ENCODE measurements at places on chromosomes 11 and 22. TPM values are rescaled to one million over a fixed set of nuclear protein-coding genes. Genes with fewer than 3 reads are reported as not detected.

DNA sequence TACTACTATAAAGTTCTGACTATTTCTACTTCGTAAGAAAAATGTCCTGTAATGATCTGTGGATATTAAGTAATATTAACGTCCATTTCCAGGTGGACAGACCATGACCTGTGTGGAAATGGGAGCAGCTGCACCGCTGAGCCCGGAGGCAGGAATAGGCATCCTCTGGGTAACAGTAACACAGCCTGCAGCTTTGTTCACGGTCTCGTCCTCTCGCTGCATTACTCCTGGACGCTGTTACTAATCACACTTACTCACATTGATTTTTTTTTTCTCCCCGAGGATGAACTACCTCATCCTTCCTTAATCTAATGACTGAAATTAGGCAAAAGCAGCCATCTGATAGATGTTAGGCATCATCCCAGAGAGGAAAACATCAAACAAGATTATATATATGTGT is 345.7 kb upstream of the NARS2 start:
- no peaks in the 10 kb centered on the region for H3K36me3 ChIP-seq
- peaks cover 1% of the 10 kb centered on the region for H3K27me3 ChIP-seq
- H3K4me3 ChIP-seq, result no peak overlapping the region
- H3K4me1 ChIP-seq, result no peaks in the 10 kb centered on the region

GRCh38 chr22:49097966-49098365 is 729.7 kb downstream of the BRD1 start:
- no peak overlapping the region for H3K4me3 ChIP-seq
- no peak for DNase-seq
- H3K27ac ChIP-seq, result no peak overlapping the region
- H3K36me3 ChIP-seq, result no peaks in the 10 kb centered on the region
- H3K27me3 ChIP-seq, result no peaks in the 10 kb centered on the region

GRCh38 chr11:123253911-123254310 is 58.9 kb upstream of the CLMP start:
- peaks cover 15% of the 10 kb centered on the region for H3K27me3 ChIP-seq
- H3K36me3 ChIP-seq, result peaks cover 3% of the 10 kb centered on the region
- no peak overlapping the region for H3K27ac ChIP-seq

- H3K4me1 ChIP-seq, result no peaks in the 10 kb centered on the region
- no peak for DNase-seq
- no peaks in the 10 kb centered on the region for H3K27me3 ChIP-seq
- no peak overlapping the region for H3K27ac ChIP-seq
- H3K36me3 ChIP-seq, result no peaks in the 10 kb centered on the region
These were observed 38.9 kb upstream of the MN1 start for GRCh38 chr22:27840436-27840835.

DNA sequence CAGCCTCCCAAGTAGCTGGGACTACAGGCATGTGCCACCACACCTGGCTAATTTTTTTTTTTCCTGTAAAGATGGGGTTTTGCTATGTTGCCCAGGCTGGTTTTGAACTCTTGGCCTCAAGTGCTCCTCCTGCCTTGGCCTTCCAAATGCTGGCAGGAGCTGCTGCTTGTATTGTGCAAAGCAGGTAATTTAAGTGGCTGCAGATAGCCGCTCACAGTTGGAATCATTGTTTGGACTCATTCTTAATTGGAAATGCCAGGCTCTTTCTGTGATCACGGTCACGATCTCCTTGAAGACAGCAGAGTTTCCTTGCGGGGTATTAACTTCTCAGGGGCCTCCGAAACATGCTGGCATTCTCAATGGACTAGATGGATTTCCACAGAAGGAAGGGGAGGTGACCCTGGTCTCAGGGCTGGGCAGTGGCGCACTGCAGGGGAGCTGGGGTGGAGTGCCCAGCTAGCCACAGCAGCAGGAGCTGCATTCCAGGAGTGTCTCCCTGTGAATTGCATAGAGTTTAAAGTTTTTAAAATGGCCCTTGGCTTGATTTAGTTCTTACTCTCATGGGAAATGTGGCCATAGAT is 136.1 kb downstream of the MORC2 start:
- H3K36me3 ChIP-seq, result no peaks in the 10 kb centered on the region
- H3K4me3 ChIP-seq, result no peak overlapping the region
- DNase-seq, result no peak
- no peak overlapping the region for H3K27ac ChIP-seq
- H3K27me3 ChIP-seq, result peaks cover 5% of the 10 kb centered on the region

DNA sequence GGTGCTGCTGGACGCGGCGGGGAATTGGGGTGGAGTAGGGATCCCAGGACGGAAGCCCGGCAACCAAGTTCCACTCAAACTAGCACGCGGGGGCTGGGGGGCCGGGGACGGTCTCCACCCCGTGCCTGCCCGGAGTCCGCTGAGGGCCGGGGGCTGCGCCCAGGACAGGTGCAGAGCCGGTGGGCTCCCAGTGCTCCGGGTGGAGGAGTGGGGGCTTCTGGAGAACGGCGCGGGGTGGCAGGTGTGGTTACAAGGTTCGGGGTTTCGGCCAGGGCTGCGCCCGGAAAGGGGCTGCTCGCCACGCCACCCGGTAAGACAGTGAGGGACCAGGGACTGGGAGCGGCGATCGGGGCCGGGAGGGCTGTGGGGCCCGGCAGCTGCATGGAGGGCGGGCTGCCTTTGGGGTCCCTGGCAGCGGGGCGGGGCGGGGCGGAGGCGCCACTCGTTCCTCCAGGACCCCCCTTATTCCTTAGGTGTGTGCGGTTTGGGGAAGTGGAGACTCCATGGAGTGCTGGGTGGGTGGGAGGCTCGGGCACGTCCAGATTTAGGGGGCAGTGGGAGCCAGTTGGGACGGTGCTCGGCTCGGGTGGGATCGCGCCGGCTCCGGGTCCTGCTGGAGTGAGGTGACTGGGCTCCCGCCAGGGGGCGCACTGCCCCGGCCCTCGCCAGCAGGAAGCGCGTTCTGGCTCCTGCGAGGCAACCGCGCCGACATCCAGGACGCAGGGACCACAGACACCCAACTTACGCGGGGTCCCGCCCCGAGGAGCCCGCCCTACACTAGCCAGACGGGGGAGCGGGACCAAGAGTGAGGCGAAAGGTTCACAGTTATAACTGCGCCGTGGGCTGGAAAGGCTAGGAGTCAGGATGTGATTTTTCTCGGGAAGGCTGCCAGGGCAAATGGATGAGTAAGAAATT is 868 bp downstream of the TSPAN18 start:
- DNase-seq, result peak; percentile 66
- peak overlapping the region; percentile 76 for H3K4me3 ChIP-seq
- H3K27me3 ChIP-seq, result peaks cover 47% of the 10 kb centered on the region

DNA sequence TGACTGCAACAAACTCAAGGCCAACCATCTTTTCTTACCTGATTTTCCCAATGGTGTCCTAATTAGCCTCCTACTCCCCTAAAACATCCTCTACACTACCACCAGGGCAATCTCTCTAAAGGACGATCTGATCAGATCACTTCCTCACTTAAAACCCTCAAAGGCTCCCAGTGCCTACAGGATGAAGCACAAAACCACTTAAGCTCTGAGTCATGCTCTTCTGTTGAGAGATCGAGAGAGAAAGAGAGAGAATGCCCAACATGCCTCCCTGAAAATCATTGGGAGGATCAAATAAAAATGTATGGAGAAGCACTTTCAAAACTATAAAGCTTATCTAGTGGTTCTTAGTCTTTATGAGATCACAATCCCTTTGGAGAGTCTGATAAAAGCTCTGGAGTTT is 171.1 kb downstream of the CADM1 start:
- H3K36me3 ChIP-seq, result no peaks in the 10 kb centered on the region
- H3K4me3 ChIP-seq, result no peak overlapping the region
- no peaks in the 10 kb centered on the region for H3K4me1 ChIP-seq
- DNase-seq, result no peak
- no peak overlapping the region for H3K27ac ChIP-seq

GRCh38 chr11:64718780-64719124 is 4.2 kb downstream of the NRXN2 start:
- no peaks in the 10 kb centered on the region for H3K36me3 ChIP-seq
- H3K4me3 ChIP-seq, result no peak overlapping the region
- DNase-seq, result no peak
- peaks cover 71% of the 10 kb centered on the region for H3K27me3 ChIP-seq

GRCh38 chr11:46361283-46362155 is 14.3 kb downstream of the DGKZ start:
- peak; percentile 75 for DNase-seq
- H3K27ac ChIP-seq, result peak overlapping the region; percentile 84
- H3K4me3 ChIP-seq, result peak overlapping the region; percentile 67
- H3K27me3 ChIP-seq, result no peaks in the 10 kb centered on the region
- H3K36me3 ChIP-seq, result peaks cover 12% of the 10 kb centered on the region
- peaks cover 51% of the 10 kb centered on the region for H3K4me1 ChIP-seq

- peaks cover 12% of the 10 kb centered on the region for H3K4me1 ChIP-seq
- DNase-seq, result no peak
- H3K36me3 ChIP-seq, result no peaks in the 10 kb centered on the region
- H3K27me3 ChIP-seq, result no peaks in the 10 kb centered on the region
These were observed 20.9 kb downstream of the TMPRSS13 start for GRCh38 chr11:117908109-117908895.

The HTR3B gene
- total RNA-seq, result not detected

The ANGPTL5 gene
- not detected for total RNA-seq

The AQP11 gene
- 0.20 TPM for total RNA-seq

The SNX32 gene
- total RNA-seq, result 2.2 TPM
